ENCODE measurements at places on chromosomes 3 and 15.

DNA sequence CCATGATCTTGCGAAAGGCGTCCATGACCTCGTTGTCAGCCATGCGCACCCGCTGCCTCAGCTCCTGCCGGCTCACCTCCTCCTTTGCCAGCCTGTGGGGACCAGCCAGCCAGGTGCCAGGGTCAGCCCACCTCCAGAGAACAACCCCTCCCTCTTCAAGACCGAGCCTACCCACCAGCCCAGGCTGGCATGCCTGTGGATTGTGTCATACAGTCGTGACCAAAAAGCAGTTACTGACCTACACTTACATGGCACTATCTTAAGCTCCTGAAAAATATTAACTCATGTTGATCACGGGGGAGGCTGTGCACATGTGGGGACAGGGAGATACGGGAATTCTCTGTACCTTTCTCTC lies 10.7 kb upstream of the CAMK1 start:
- DNase-seq, result no peak

- no peak for DNase-seq
These were observed 130.8 kb upstream of the SNTN start for GRCh38 chr3:63521657-63522056.

- DNase-seq, result no peak
These were observed 198.3 kb downstream of the NAALADL2 start for GRCh38 chr3:175057401-175057800.

DNA sequence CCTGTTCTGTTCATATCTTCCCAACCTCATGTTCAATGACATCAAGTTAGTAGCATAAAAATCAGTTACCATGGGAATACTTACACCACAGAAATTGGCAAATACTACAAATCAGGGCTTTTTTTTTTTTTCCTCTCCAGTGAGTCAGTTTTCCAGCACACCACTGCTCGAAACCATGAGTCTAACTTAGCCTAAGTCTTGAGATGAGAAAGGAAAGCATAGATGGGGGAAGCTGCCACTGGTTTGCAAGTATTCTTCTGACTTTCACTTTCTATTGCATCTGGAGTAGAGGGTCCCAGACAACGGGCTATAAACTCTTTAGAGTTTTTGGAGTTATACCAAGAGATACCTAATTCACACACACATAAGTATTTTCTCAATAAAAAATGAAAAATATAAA lies 416.1 kb upstream of the LMCD1 start:
- DNase-seq, result no peak

DNA sequence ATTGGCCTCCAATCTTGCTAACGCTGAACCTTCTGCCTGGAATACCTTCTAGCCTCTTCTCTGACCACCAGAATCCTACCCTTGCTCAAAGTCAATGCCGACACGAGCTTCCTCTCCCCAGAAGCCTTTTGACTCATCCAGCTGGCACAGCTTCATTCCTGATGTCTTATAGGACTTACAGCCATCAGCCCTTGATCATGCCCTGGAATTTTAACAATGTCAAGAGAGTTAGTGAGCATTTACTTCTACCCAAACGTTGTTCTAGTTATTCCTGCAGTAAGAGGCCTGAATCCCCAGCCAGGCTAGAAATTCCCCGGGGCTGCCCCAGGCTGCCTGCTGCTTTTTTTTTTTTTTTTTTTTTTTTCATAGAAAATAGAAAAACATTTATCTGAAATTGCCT lies 3.9 kb downstream of the CYP1A2 start:
- no peak for DNase-seq

GRCh38 chr3:17738921-17739320 lies 3.5 kb downstream of the TBC1D5 start:
- DNase-seq, result no peak

GRCh38 chr3:184184546-184185230 lies 1.3 kb upstream of the ABCF3 start:
- DNase-seq, result no peak

- DNase-seq, result no peak
These were observed 832.9 kb upstream of the CFAP20DC start for GRCh38 chr3:59882746-59883145.

- no peak for DNase-seq
These were observed 85.6 kb downstream of the FRMD4B start for GRCh38 chr3:69300296-69300695.

All from progenitor cell of endocrine pancreas (in vitro differentiated cells).